Aorta (tissue), 5 donors: ENCODE measurements at places on chromosomes 3 and 15. TPM values are rescaled to one million over a fixed set of nuclear protein-coding genes. Genes with fewer than 3 reads are reported as not detected.

The CPNE4 gene
- total RNA-seq, result 1.6 TPM

The ARHGAP11A gene
- 2.8 TPM for total RNA-seq

DNA sequence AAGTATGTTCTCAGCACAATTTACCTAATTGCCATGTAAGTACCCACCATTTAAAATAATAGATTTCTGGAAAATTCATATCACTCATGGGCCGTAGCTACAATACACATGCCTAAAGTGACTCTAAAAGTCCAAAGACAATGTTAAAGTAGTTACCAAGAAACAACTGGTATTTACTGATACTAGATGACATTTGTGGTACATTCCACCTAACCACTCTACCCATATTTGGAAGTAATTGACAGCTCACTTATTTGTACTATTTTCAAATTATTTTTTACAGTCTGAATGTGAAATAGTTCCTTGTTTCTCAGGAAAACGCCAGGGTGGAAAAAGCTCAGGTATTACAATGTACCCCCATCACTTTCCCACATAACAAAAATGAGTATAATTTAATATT, 573.0 kb downstream of the MECOM start:
- no peaks in the 10 kb centered on the region for H3K36me3 ChIP-seq
- no peak overlapping the region for H3K4me3 ChIP-seq
- H3K27me3 ChIP-seq, result no peaks in the 10 kb centered on the region
- DNase-seq, result no peak

DNA sequence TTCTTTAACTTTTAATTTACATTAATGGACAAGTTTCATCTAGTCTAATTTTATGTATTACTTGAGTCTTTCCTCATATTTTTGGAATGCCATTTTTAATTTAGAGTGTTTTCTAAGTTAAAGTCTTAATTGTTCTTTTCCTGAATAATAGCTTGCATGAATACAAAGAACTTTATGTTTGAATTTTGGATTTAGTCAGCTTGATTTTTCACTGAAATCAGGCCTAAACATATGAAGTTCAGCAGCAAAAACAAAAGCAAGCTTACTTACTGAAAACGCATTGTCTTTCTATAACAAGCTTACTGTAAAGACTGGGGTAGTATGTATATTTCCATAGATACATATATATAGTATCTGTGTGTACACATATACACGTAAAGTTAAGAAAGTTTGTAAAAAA, 126.0 kb downstream of the ZBTB20 start:
- H3K4me3 ChIP-seq, result no peak overlapping the region
- DNase-seq, result no peak
- no peaks in the 10 kb centered on the region for H3K4me1 ChIP-seq

- no peak overlapping the region for H3K27ac ChIP-seq
- no peak for DNase-seq
- no peaks in the 10 kb centered on the region for H3K36me3 ChIP-seq
- no peaks in the 10 kb centered on the region for H3K4me1 ChIP-seq
Measured at GRCh38 chr3:179961703-179962078, 75.0 kb downstream of the PEX5L start.
